Activated CD8-positive, alpha-beta T cell treated with anti-CD3 and anti-CD28 coated beads, Interleukin-2, amount 10 ng/mL, durations not matched to agents 7 days and 5 days (primary cell): ENCODE measurements at places on chromosomes 2 and 18. TPM values are rescaled to one million over a fixed set of nuclear protein-coding genes. Genes with fewer than 3 reads are reported as not detected.
A peak's percentile ranks its signal among the peaks of the same experiment; 100 is the strongest.

GRCh38 chr2:139165041-139165440, 384.9 kb upstream of the NXPH2 start:
- no peak for DNase-seq
- no peak overlapping the region for H3K27ac ChIP-seq
- H3K4me1 ChIP-seq, result no peaks in the 10 kb centered on the region
- no peaks in the 10 kb centered on the region for H3K36me3 ChIP-seq
- H3K27me3 ChIP-seq, result no peaks in the 10 kb centered on the region

- peaks cover 66% of the 10 kb centered on the region for H3K4me1 ChIP-seq
- H3K36me3 ChIP-seq, result peaks cover 3% of the 10 kb centered on the region
- H3K27me3 ChIP-seq, result peaks cover under 1% of the 10 kb centered on the region
Measured at GRCh38 chr2:102226171-102226570, 39.3 kb downstream of the IL1RL2 start.

- no peak for DNase-seq
- H3K4me1 ChIP-seq, result no peaks in the 10 kb centered on the region
- H3K4me3 ChIP-seq, result no peak overlapping the region
- no peaks in the 10 kb centered on the region for H3K36me3 ChIP-seq
Measured at GRCh38 chr2:172790404-172790803, 54.8 kb downstream of the RAPGEF4 start.

GRCh38 chr2:102795641-102796040, 33.8 kb downstream of the TMEM182 start:
- no peak for DNase-seq
- H3K4me1 ChIP-seq, result peaks cover 3% of the 10 kb centered on the region
- no peak overlapping the region for H3K27ac ChIP-seq
- peaks cover 19% of the 10 kb centered on the region for H3K36me3 ChIP-seq
- H3K4me3 ChIP-seq, result no peak overlapping the region
- no peaks in the 10 kb centered on the region for H3K27me3 ChIP-seq

The REG3A gene
- total RNA-seq, result not detected

DNA sequence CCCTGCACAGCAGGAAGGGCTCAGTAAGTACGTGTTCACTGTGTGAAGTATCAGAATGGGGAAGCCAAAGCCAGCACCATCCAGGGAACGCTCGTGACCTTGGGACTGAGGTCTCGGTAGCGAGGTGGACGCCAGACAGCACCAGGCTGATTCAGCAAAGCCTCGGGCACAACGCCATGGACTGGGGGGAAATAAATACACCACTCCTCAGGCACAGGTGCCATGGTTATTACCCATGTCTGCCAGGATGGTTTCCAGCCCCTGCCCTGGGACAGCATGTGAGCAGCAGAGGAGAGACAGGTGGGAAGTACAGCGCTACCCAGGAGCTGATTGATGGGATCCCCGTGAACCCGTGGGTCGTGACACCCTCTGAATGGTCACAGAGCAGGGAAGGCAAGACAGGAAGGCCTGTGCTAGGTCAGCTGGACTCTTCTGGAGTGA, 53.0 kb downstream of the REEP1 start:
- no peak overlapping the region for H3K4me3 ChIP-seq
- H3K36me3 ChIP-seq, result no peaks in the 10 kb centered on the region
- no peak for DNase-seq

- no peak overlapping the region for H3K4me3 ChIP-seq
- H3K27me3 ChIP-seq, result peaks cover 10% of the 10 kb centered on the region
- H3K36me3 ChIP-seq, result no peaks in the 10 kb centered on the region
- H3K4me1 ChIP-seq, result peaks cover 2% of the 10 kb centered on the region
- H3K27ac ChIP-seq, result no peak overlapping the region
- no peak for DNase-seq
Measured at GRCh38 chr2:119645173-119645855, 33.7 kb upstream of the TMEM177 start.

DNA sequence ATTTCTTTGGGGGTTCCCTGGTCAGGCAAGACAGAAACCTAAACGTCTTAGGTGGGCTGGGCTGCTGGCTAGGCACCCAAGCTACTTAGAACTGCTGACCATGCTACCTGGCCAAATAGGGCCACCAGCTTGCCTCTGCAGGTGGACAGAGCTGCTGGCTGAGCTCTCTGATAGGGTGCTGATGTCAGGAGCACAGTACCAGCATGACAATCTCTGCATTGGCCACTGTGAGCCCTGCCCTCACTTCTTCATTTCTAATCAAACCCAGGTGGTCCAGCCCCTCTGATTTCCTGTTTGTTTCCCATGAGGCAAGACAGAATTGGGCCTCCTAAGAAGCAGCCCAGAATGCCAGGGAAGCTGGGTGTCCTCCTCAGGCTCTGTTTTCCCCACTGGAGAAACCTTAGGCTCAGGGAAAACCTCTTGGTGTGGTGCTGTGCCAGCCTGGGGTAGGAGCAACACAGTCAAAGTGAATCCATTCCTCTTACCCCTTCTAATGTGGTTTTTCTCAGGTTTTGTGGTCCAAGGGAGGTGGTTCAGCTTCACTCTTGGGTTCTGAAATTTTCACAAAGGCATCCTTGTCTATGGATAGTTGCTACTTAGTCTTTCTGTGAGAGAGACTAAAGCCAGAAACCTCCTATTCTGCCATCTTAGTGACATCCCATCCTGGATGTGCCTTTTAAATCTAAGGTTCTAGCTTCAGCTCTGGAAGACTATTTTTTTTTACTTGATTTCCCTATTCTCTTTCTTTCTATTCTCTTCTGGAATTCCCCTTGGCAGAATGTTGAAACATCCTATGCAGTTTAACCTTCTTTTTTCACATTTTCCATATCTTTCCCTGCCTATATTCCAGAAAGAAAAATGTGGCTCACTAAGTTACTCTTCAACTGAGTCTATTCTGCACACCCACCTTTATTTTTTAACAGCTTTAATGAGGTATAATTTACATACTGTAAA, 15.2 kb downstream of the SP100 start:
- peaks cover 63% of the 10 kb centered on the region for H3K4me1 ChIP-seq
- no peaks in the 10 kb centered on the region for H3K27me3 ChIP-seq
- DNase-seq, result no peak
- H3K36me3 ChIP-seq, result peaks cover 87% of the 10 kb centered on the region
- peak overlapping the region; percentile 49 for H3K27ac ChIP-seq

DNA sequence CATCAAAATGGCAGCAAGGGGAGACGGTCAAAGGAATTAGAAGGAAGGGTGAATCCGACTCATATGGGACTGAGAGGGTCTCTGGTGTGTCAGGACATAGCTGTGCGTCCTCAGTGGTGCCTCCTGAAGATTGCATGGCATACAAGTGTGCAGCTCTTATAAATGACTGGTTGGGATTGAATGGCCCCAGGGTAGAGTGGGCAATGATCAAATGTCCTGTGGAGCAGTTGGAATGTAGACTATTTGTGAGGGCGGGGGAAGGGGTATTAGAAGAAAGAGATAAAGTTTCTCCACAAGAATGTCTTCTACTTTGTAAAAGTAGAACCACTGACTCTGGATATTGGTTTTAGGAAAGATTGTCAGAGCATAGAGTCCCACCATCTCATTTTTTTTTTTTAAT, 24.6 kb downstream of the CTLA4 start:
- H3K27ac ChIP-seq, result no peak overlapping the region
- no peak overlapping the region for H3K4me3 ChIP-seq
- H3K27me3 ChIP-seq, result no peaks in the 10 kb centered on the region
- H3K36me3 ChIP-seq, result peaks cover 4% of the 10 kb centered on the region
- peaks cover 41% of the 10 kb centered on the region for H3K4me1 ChIP-seq

GRCh38 chr2:23347471-23348092, 37.4 kb upstream of the KLHL29 start:
- DNase-seq, result no peak
- no peaks in the 10 kb centered on the region for H3K36me3 ChIP-seq
- H3K4me3 ChIP-seq, result no peak overlapping the region
- H3K27me3 ChIP-seq, result peaks cover 25% of the 10 kb centered on the region
- no peak overlapping the region for H3K27ac ChIP-seq
- no peaks in the 10 kb centered on the region for H3K4me1 ChIP-seq

GRCh38 chr2:210392469-210392881, 77.5 kb upstream of the MYL1 start:
- no peaks in the 10 kb centered on the region for H3K4me1 ChIP-seq
- H3K36me3 ChIP-seq, result no peaks in the 10 kb centered on the region
- peaks cover 4% of the 10 kb centered on the region for H3K27me3 ChIP-seq
- H3K27ac ChIP-seq, result no peak overlapping the region
- no peak for DNase-seq
